ENCODE measurements at places on chromosomes 4 and X.

- no peak for DNase-seq
Observed at GRCh38 chr4:2248821-2249261, 6.9 kb upstream of the HAUS3 start.

GRCh38 chr4:74330295-74330750 lies 22.1 kb downstream of the EPGN start:
- DNase-seq, result no peak

DNA sequence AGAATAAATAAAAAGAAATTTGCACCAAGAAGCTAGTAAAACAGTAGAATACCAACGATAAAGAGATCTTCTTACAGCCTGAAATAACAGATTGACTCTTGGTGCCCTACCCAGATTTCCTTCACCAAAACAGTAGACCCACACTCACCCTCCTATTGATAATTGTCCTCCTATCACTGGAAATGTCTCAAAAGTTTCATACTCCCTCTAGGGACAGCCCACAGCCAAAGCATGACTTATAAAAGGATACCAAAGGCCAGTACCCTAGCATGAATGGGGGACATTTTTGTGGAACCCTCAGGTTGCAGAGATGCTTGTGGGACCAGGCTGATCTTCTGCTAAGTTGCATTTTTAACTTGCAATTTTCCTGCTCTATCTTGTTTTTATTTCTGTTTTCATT lies 104.1 kb downstream of the INPP4B start:
- no peak for DNase-seq

GRCh38 chrX:15882704-15883539 lies 28.3 kb upstream of the AP1S2 start:
- DNase-seq, result no peak

DNA sequence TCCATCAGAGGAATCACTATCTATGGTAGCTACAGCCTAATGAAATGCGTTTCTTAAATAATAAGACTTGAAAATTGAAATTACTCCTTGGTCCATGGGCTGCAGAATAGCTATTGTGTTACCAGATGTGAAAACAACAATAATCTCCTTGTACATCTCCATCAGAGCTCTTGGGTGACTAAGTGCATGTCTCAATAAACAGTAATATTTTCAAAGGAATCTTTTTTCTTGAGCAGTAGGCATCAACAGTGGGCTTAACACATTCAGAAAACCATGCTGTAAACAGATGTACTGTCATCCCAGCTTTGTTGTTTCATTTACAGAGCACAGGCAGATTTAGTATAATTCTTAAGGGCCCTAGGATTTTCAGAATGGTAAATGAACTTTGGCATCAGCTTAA lies 67.3 kb downstream of the GLUD2 start:
- DNase-seq, result no peak

DNA sequence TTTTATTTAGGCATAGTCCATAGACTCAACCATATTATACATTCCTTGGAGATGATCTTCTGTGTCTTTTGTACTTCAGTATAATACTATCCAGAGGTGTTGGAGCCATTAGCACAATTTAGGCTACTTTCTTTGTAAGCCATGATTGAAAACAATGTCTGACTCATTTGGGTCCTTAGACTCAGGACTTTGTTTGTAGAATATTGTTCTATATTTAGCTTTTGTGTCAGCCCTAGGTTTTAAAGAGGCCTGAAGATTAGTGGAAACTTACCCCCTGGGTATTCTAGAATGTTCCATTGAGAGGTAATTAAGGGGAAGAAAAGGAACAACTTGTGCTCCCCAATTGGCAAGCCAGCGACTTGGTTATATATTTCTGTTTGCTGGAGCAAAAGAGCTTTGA lies 145.2 kb upstream of the SCML1 start:
- no peak for DNase-seq

DNA sequence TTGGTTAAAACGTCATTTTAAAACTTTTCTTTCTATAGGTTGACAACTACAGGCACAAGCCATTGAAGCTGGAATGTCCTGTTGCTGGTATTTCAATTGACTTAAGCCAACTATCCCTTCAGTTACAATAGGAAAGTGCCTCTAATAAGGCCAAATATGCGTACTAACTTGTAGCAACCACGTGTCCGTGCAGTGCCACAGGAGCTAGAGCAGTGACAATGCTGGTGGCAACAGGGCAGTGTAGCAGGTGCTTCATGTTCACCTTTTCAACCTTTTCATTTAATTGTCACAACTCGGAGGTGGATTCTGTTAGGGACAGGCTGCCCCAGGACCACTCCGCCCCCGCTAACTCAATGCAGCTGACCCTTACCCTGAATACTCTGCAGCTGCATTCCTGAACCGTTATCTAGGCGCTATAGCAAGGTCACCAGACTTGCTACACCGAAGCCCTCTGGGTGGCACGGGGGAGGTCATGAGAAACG lies 37.7 kb downstream of the ERVMER34-1 start:
- DNase-seq, result no peak

DNA sequence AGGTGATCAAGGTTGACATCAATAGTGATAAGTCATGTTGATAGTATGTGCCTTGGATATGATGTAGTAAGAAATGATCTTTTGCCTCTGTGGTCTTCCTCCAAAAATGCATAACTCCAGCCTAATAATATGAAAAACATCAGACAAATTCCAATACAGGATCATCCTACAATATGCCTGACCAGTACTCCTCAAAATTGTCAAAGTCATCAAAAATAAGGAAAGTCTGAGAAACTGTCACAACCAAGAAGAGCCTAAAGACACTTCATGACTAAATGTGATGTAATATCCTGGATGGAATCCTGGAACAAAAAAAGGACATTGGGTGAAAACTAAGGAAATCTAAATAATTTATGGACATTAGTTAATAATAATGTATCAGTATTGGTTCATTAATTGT lies 50.3 kb upstream of the LCORL start:
- no peak for DNase-seq

DNA sequence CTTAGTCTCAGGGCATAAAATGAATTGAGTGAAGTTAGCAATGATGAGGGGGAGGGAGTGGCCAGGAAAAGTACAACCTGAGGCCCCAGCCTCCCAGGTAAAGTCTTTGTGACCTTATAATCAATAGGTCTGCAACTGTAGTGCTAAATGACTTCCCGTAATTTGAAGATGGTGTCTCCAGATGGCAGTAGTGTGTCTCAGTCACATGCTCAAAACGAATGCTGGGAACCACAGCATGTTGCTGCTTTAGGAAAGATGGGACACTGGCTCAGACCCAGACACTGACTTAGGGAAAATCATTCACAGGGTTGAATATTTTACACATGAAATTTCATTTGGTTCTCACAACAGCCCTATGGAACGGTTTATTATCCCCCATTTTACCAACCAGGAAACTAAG lies 10.3 kb downstream of the SRPX2 start:
- no peak for DNase-seq

GRCh38 chr4:182978152-182978827 lies 61.1 kb upstream of the DCTD start:
- no peak for DNase-seq

DNA sequence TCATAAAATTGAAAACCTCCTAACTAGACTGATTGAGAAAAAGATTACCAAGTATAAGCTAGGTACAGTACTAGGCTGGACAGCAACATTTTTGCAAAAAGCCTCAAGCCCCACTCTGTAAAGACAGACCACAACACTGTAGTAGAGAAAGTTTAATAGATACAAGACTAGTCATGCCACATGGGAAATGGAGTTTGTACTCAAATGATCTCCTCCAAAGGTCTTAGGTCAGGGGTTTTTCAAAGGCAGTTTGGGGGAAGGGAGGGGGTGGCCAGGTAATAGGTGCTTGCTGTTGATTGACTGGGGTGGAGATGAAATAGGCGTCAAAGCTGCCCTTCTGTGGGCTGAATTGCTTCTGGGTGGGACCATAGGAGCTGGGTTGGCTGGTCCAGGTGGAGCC lies 14.2 kb downstream of the CNGA1 start:
- DNase-seq, result no peak

DNA sequence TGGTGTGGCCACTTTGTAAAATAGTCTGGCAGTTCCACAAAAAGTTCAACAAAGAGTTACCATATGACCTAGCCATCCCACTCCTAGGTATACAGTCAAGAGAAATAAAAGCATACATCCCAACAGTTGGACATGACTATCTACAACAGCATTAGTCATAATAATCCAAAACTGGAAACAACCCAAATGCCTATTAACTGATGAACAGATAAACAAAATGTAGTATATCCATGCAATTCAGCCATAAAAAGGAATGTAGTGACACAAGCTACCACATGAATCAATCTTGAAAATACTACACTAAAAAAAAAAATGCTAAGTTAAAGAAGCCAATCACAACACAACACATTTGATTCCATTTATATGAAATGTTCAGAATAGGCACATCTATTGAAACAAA lies 16.1 kb downstream of the MED14 start:
- DNase-seq, result no peak

All from CD4-positive, alpha-beta T cell treated with Interleukin-21 for 1 hour (primary cell).